A549 treated with ZK216348 at 1 μM for 4 hours (cell line): ENCODE measurements at places on chromosomes 6 and 20. TPM values are rescaled to one million over a fixed set of nuclear protein-coding genes. Genes with fewer than 3 reads are reported as not detected.

The TFAP2D gene
- total RNA-seq: not detected in 5 replicates

The SLC26A8 gene
- total RNA-seq: not detected in 5 replicates

The ADGRF4 gene
- 9.5 to 12.6 TPM (median 10.4 TPM) in 5 replicates for total RNA-seq

The CD24 gene
- total RNA-seq: 217 to 292 TPM (median 287 TPM) in 5 replicates

The EYS gene
- 0.26 TPM in 1 of 5 replicates, not detected in the others for total RNA-seq
